CD4-positive, alpha-beta T cell treated with Interleukin-4 for 1 hour (primary cell): ENCODE measurements at places on chromosomes 3 and 15.

- no peak for DNase-seq
Observed at GRCh38 chr15:88193415-88193814, 63.1 kb downstream of the NTRK3 start.

DNA sequence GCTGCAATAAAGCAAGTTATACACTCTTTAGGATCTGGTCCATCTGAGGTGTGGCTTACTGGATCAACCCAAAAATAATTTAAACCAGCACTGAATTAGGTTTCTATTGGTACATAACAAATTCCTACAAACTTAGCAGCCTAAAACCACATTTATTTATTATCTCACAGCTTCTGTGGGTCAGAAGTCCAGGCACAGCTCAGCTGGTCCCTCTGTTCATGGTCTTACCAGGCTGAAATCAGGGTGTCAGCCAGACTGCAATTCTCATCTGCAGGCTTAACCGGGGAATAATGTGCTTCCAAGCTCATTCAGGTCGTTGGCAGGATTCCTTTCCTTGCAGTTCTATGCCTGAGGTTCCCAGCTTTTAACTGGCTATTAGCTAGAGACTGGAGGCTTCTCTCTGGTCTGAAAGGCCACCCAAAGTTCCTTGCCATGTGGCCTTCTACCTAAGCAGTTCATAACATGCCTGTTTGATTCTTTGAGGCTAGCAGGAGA, 477.4 kb upstream of the WNT5A start:
- no peak for DNase-seq

DNA sequence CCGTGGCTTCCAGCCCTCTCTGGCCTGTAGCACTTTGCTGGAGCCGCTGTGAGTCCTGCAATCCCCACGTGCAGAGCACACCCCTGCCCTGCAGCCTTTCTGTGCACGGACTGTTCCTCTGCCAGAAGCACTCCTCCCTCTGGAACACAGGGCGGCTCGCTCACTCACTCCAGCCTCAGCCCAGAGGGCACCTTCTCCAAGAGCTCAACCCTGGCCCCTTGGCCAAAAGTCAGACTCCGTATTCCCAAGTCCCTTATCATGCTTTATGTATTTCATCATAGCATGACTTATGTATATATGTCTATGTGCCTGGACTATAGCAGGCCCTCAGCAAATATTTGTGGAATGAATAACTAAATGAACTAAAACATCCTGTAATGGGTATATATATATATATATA, 63.2 kb downstream of the ASB7 start:
- no peak for DNase-seq

- no peak for DNase-seq
Observed at GRCh38 chr3:157785102-157785826, 282.0 kb upstream of the VEPH1 start.

DNA sequence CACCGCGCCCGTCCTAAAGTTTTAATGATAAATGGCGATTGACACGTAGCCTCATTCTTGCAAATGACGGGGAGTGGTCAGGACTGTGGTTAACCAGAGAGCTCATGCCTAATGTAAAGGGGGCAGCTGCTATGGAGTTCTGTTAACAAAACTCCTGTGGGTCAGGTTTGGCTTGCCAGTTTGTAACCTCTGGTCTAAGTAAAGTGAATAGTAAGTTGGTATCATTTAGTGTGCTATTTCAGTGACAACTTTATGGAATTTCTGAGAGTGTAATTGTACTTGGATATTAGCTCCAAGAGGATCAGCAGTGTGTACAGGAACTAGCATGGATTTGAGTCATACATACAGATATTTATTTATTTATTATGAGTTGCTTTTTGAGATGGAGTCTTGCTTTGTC, 87.9 kb downstream of the RGMA start:
- no peak for DNase-seq

- DNase-seq, result no peak
Observed at GRCh38 chr3:58059349-58060321, 51.4 kb downstream of the FLNB start.

DNA sequence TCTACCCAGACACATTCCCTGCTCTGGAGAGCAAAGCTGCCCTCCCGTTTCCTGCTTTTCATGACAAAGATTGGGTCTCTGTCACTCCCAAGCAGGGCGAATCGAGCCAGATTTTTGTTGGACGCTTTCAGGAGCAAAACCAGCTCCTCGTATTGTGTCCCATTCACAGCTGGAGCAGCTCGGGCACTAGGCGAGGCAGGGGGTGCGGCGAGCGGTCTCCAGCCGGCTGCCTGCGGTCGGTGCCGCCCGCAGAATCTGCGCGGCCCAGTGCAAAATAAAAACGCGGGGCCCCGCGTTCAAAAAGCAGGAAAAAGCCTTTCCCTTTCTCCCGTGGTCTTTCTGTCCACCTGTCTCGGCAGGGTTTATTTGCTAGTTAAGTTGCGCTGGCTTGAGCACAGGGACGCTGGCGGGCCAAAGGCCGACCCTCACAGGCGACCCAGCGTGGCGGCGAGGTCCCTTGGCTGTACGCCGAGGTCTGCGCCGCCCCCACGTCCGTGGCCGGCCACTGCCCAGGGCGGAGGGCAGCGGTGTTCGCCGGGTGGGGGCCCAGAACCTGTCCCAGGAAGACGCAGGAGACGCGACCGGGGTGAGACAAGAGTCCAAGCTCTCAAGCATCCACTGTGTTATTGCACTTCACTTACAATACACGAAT, 71.2 kb downstream of the CYP19A1 start:
- DNase-seq, result no peak

DNA sequence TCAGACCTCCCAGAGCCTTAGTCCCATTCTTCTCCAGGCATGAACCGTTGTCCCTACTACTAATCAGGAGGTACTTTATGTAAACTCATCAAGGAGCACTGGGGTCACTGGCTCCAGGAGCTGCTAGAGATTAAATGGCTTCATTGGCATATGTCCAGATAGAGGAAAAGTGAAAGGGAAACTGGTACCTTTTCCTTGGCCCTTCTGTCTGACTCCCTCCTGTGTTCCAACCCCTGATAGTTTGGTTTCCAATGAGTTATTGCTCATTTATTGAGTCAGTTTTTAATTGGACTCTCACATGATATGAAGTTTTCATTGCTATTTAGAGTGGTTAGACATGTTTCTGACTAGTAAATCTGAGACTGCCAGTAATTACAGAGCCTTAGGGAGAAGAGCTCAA, 130.5 kb upstream of the BFSP2 start:
- DNase-seq, result no peak

- DNase-seq, result no peak
Observed at GRCh38 chr3:31242026-31242960, 290.4 kb upstream of the STT3B start.

DNA sequence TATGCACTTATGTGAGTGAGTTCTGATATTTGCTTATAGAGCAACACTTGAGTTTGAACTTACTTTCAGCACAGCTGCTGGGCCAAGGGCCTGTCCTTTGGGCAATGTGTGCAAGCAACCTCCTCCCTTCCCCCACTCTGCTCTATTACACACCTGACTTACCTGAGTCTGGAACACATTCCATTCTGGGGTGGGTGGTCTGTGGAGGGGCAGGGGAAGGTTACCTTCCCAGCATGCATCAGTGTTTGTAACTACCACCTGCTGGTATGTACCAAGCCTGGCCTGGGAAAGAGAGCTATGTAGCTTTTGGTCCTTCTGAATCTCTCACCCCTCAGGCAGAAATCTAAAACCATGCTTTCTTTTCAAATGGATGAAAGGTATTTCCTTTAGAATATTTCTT, 103.0 kb downstream of the ISL2 start:
- DNase-seq, result no peak

- no peak for DNase-seq
Observed at GRCh38 chr3:150497956-150498355, 48.3 kb downstream of the SERP1 start.
